Endothelial cell of umbilical vein (primary cell): ENCODE measurements at places on chromosomes 5 and 9. TPM values are rescaled to one million over a fixed set of nuclear protein-coding genes. Genes with fewer than 3 reads are reported as not detected.

Gene OTULINL
- 0.37 and 0.42 TPM in 2 replicates for total RNA-seq

DNA sequence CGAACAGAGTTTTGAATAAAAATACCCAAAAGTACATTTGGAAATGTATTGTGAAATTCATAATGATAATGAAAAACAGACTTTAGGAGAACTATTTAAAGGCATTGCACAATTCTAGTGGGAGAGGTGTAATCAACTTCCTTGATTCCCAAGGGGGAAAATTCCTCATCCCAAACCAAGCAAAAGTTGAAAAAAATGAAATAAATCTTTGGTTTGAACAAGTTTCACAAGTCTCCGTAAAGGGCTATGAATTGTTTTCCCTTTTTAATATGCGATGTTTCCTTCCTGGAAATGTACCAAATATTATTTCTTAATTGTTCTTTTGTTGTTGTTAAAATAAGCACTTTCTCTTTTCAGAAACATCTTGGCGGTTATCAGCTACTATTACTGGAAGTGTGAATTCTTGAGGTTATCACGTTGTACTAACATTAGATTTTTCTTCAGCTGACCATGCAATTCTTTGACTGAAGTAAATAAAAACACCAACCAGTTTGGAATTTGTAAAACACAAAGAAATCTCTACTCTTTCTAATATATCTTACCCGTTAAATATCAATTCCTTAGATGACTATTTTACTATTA, 59.3 kb downstream of the SVEP1 start:
- no peak overlapping the region for H3K4me3 ChIP-seq
- H3K36me3 ChIP-seq = no peaks in the 10 kb centered on the region
- H3K27ac ChIP-seq = no peak overlapping the region
- DNase-seq = peak; percentile 54

DNA sequence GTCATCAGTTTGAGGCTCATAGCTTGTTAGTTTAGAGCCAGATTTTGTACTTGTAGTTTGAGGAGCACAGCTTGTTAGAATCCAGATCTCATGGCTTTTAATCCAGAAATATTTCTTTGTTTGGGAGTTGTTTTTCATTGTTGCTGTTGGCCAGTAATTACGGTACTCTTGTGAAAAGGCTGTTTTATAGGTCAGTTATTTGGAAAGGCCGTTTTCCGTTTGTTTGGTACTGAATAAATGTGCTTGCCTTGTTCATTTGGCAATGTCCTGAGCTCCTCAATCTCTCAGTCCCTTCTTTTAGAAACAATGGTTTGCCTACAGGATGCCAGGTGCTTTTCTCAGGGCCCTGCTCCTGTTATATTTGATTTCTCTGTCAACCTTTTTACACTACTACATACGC, 4.5 kb upstream of the MOB3B start:
- no peak overlapping the region for H3K27ac ChIP-seq
- peaks cover 2% of the 10 kb centered on the region for H3K4me1 ChIP-seq
- DNase-seq = no peak
- no peaks in the 10 kb centered on the region for H3K36me3 ChIP-seq
- peaks cover 2% of the 10 kb centered on the region for H3K27me3 ChIP-seq
- H3K4me3 ChIP-seq = no peak overlapping the region

GRCh38 chr9:116859763-116860162, 172.7 kb downstream of the TRIM32 start:
- H3K27me3 ChIP-seq = no peaks in the 10 kb centered on the region
- H3K4me3 ChIP-seq = no peak overlapping the region
- H3K27ac ChIP-seq = no peak overlapping the region
- H3K36me3 ChIP-seq = no peaks in the 10 kb centered on the region
- DNase-seq = no peak

Gene MORN5
- not detected in 2 replicates for total RNA-seq

DNA sequence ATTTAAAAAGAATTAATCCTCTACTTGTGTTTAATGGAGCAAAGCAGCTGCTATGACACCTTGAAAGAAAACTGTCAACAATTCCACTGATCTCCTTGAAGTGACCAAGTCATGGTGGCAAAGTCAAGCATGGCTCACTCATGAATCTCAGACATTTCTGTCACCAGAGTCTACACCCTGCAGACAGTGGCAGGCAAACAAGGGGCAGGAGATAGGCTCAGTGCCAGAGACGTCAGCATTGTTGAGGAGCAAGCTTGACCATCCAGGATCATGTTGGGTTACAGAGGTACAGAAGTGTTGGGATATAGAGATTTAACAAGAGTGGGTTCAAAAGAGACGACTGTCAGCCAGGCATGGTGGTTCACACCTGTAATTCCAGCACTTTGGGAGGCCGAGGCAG, 16.1 kb upstream of the VPS13A start:
- no peak for DNase-seq
- no peaks in the 10 kb centered on the region for H3K27me3 ChIP-seq
- H3K36me3 ChIP-seq = no peaks in the 10 kb centered on the region
